Activated CD8-positive, alpha-beta memory T cell treated with anti-CD3 and anti-CD28 coated beads for 48 hours (primary cell): ENCODE measurements at places on chromosomes 11 and 22.

- no peak for DNase-seq
Measured at GRCh38 chr11:396948-397548, 3.0 kb downstream of the PKP3 start.

- no peak for DNase-seq
Measured at GRCh38 chr22:42974223-42974622, 40.7 kb downstream of the PACSIN2 start.

DNA sequence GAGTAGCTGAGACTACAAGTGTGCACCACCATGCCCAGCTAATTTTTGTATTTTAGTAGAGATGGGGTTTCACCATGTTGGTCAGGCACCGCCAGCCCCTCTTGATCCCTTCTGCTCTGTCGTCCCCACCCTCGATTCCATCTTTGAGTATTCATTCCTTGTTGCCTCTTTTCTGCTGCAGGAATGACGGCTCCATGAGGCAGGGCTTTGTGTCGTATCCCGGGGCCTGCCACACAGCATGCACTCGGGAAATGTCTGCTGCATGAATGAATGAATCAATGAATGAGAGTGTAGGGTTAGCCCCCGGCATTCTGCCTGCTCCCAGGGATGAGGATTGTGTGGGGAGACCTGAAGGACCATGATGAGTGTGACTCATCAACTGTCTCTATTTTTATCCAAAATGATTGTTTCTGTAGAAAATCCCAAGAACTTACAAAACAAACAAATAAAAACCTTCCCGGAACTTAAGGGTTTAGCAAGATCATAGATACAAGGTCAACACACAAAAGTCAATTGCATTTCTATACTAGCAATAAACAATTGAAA, 54.6 kb upstream of the SLC22A12 start:
- no peak for DNase-seq

- DNase-seq, result no peak
Measured at GRCh38 chr11:10091314-10092045, 202.5 kb downstream of the SBF2 start.

GRCh38 chr11:96050435-96051182, 126.7 kb upstream of the MTMR2 start:
- DNase-seq, result no peak

GRCh38 chr11:38538866-38539680, 1941.0 kb upstream of the RAG2 start:
- no peak for DNase-seq

DNA sequence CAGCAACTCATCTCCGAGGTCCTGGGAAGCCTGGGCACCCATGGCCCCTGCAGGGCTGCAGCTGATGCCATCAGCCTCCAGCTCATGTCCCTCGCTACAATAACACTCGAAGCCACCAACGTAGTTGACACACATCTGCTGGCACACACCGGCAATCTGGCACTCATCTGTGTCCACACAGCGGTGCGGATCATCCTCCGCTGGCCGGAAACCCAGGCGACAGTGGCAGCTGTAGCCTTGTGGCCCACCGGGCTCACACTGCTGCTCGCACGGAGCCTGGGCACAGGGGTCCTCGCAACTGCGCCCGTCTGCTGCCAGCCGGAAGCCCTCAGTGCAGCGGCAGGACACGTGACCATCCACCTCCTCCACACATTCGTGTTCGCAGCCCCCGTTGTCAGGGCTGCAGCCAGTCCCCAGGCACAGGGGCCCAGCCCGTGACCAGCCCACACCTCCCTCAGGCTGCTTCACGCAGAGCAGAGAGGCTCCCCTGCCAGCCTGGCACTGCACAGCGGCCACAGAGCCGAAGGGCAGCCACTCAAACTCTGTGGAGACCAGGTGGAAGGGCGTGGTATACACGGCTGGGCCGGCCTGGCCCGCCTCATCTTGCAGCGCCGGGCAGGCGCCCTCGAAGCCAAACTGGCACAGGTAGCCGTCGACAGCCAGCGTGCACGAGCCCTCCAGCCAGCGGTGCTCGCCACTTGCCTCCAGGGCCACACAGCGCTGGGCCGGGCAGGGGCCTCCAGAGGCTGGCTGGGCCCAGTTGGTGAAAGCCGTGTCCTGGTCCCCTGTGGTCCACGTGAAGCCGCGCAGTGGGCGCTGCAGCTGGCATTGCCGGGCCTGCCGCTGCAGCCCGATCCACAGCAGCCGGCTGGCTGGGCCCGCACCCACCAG, 678 bp downstream of the CD248 start:
- no peak for DNase-seq
